Stimulated activated CD4-positive, alpha-beta T cell treated with anti-CD3 and anti-CD28 coated beads, Interleukin-15, amount 100 ng/mL, for 24 hours (primary cell): ENCODE measurements at places on chromosomes 12 and 14.

DNA sequence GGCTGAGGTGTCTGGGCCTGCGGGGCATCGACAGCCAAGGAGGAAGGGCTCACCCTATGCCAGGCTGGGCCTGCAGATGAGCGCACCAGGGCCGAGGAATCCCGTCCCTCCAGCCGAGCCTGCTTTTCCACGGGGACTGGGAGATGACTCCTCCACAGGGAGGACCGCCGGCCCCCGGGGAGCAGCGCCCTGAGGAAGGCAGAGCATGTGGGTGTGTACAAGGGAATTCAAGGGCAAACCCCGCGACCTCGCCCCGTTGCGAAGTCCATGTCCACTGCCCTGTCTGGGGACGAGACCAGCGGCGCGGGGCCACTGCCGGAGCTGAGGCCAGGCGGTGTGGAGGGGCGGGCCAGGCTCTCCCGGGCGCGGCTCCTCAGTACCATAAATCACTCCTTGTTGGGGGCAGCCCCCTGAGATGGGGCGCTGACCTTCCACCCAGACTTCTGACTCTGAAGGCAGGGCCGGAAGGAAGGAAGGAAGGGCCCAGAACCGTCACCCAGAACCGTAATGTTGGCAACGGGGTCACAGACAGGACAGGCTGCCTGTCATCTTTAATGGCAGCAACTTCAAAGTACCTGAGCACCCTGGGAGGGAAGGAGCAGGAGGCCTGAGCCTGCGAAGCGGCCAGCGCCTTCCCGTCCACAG is 52.5 kb downstream of the RNF34 start:
- DNase-seq: no peak

DNA sequence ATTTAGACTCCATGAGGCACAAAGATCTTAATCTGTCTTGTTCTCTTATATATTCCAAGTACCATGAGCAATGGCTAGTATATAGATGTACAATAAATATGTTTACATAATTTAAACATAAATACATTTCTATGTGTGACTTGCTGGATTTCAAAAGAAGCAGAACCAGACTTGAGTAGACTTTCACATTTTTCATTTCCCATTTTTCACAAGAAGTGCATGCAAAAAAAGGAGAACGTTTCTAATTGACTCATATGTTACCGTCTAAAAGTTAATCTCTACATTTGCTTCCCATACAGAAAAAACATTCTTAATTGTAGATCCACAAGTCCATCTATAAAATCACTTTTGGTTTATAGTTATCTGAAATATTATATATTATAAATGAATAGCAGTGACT is 256.5 kb upstream of the USP15 start:
- no peak for DNase-seq

GRCh38 chr12:15772405-15773018 is 16.7 kb downstream of the EPS8 start:
- DNase-seq: no peak

DNA sequence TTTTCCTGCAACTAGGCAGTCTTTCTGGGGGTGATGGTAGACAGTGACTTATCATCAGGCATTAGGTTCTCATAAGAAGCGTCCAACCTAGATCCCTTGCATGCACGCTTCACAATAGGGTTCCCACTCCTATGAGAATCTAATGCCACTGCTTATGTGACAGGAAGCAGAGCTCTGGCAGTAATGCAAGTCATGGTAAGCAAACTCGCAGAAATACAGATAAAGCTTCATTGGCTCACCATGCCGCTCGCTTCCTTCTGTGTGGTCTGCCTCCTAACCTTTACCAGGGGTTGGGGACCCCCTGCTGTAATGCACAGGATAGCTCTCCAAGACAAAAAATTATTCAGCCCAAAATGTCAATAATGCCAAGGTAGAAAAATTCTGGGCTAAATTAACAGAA is 864.2 kb downstream of the TRHDE start:
- no peak for DNase-seq

GRCh38 chr14:38197784-38198335 is 9.8 kb upstream of the SSTR1 start:
- no peak for DNase-seq

GRCh38 chr12:68686262-68686594 is 550 bp upstream of the NUP107 start:
- no peak for DNase-seq

DNA sequence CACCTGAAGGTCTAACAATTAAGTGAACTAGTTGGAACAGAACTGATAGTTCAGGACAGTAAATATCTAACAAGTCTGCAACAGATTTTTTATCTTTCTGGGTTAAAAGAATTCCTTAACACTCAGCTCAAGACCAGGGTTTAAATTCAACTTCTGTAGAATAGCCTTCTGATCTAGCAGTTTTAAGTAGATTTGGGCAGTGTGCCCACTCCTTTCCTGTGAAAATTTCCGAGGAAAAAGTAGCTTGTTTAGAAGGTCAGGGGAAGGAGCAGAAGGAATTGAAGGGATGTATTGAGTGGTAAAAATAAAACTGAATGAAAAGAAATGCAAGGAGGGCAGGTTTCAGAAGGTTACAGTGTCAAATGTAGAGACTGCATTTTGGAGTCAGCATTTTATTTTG is 45.8 kb downstream of the ATL1 start:
- no peak for DNase-seq
